ENCODE measurements at places on chromosomes 16 and 17.

DNA sequence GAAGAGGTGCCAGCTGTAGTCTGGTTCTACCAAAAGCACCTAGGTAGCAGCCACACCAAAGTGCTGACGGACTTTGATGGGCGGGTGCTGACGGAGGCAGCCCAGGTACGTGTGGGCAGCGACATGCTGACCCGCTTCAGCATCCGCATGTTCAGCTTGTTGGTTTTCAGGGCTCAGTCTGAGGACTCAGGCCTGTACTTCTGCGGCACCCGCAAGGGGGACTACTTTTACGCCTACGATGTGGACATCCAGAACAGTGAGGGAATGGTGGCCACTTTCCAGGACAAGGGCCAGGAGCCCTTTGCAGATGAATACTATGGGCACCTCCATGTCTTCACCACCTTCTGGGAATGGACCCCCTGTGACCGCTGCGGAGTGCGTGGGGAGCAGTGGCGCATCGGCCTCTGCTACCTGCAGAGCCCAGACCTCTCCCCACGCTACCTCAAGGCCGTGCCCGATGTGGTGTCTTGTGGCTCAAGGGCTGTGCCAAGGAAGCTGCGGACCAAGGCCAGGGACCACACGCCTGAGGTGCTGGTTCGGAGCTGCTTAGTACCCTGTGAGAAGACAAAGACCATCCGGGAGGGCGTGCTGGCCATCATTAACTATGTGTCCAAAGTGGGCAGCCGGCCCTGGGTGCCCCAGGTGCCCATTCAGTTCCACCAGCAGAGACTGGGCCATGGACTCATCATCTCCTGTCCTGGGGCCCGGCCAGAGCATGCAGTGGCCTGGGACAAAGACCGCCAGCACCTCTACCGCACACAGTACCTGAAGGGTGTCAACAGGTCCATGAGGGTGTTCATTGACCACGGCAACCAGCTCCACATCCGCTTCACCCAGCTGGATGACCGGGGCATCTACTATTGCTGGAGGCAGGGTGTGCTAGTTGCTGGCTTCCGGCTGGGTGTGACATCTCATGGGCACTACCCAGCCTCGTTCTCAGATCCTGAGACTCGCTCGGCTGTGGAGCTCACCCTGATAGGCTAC, 5.0 kb upstream of the EFTUD2 start:
- DNase-seq, result no peak

DNA sequence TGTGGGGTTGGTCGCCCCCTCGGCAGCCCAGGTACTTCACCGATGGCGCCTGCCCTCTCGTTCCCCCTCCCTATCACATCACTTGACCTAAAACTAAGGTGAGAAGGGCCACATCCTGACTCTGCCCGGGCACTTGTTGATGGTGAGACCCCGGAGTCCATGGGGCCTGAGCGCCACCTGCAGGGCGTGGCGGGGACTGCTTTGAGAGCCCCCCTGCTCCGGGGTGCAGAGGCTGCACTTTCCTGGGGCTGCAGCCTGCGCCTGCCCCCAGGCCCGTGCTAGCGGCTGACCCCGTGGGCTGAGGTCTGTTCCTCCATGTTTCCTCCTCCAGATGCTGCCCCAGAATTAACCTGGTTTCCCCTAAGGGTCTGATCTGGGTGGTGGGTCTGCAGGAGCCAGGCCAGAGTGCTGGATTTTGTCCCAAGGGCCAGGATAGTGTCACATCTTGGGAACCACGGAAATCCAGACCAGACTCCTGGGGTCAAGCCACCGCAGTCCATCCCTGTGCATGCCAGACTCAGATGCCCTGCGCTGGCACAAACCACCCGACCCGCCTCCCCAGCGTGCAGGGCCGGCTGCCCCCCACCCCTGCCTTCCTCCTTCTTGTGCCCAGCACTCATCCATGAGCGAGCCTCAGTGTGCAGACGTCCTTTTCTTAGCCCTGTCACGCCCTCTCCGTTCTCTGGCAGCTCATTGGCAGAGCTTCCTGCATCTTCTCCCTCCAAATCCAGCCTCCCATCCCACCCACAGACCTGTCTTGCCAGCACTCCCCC, 2.7 kb downstream of the NDUFAF8 start:
- peak; percentile 69 for DNase-seq

GRCh38 chr16:55663765-55664677, 8.2 kb downstream of the SLC6A2 start:
- no peak for DNase-seq

DNA sequence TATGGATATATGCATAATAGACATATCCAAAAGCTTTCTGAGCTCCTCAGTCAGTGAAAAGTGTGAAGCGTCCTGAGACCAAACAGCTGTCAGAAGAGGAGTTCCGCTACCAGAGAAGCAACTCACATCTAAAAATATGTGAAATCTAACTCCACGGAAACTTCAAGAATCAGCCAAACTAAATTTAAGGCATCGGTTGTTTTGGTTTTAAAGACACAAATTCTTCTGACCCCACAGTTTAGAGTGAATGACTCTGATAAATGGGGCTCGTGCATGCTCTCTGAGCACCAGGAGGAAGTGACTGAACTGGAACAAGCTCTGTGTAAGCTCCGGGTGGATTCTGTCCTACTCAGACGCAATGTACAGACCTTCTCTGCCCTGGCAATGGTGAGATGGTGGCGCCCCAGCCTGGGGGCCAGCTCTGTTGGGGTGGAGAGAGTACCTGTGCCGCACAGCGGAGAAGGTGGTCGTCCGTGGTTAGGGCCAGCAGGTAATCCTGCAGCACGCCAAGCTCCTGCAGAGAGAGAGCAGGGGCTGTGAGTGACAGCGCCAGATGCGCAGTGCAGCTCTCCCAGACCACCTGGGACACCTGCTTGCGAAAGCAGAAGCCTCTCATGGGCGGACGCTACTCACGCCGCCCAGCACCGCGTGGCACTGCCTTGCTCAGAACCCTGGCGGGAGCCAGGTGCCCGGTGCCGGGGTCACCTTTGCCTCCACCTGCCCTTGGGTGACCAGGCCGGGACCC, 44.4 kb upstream of the ATP2A3 start:
- DNase-seq, result no peak

- DNase-seq, result no peak
Measured at GRCh38 chr17:75602644-75603043, 15.0 kb downstream of the MYO15B start.

DNA sequence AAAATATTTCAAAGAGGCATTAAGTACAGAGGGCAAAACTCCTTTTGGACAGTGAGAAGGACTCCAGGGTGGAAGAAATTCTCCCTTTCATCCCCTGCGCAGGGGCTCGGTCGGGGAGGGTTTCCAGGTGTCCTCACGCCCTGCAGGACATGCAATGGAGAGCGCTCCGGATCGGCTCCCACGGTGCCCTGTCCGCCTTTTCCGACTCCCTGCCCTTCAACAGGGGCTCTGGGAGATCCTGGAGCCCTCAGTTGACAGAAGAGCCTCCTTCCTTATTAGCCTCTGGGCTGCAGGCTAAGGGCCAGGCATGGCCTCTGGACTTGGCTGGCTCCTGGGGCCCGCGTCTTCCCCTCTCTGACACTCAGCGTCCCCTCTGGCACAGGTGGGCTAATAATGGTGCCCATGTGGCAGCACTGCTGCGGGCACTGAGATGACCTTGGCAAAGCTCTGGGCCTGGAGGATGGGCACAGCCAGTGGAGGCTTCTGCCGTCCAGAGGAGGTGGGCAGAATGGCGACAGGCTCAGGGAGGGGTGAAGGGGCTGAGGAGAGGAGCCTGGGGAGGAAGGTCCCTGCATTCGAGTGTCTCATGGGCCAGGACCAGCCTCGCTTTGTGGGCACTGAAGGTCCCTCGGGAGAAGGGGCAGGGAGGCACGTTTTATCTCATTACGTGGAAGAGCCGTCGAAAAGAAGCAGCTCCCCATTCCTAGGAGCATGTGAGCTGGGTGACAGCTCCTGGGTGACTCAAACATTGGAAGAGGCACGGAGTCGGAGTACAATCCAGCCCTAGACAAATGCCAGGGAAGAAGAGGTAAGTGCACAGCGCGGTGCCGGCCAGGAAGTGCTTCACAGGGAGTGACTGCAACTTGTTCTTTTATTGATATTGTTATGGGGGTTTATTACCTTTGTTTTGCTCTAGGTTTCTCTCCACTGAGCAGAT, 161.7 kb downstream of the IRF8 start:
- DNase-seq, result no peak

DNA sequence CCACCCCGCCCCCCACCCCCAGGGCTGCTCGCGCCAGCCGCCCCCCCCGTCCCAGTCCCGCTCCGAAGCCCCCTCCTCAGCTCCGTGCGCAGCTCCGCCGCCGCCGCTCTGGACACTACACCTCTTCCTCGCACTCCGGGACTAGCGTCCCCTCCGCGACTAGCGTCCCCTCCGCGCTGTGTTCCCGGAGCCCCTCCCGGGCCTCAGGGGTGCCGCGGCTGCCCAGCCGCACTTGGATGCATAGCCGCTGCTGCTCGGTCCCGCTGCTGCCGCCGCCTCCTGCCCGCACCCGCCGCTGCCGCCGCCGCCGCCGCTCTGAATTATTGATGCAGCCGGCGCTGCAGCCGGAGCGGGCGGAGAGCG, at the start of gene CBLN1:
TSS of gene CBLN1 (minus strand) at position 359 of the 363 bp plus-strand sequence. CDS start 373 bp downstream, outside the sequence.
- DNase-seq, result no peak

DNA sequence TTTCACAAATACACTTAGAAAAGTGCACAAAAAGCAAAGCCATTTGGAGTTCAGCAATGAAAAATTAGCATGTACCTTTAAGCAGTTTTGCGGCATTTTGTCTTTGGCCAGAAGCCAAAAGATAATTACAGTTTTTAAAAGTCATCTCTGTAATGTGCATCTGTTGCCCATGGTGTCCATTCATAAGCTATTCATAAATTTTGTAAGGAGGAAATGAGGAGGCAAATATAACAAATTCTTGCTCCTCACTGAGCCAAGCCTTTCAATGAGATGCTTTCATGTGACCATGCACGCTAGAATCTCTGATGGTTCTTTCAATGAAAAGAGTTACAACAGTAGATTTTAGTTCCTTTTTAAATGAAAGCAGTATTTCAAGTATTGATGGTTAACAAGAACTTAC, 247.1 kb upstream of the MON1B start:
- no peak for DNase-seq

- peak; percentile 83 for DNase-seq
Measured at GRCh38 chr17:65027305-65027704, 29.2 kb downstream of the GNA13 start.

GRCh38 chr16:72864130-72864833, 183.6 kb downstream of the ZFHX3 start:
- DNase-seq, result no peak

GRCh38 chr16:29862884-29863668, at the start of gene CDIPT:
Gene CDIPT, minus strand, starts transcription at chr16:29863226. Its CDS starts 369 bp downstream, at chr16:29862857.
- DNase-seq, result peak; percentile 97

- peak; percentile 51 for DNase-seq
Measured at GRCh38 chr16:22300427-22301071, 3.3 kb downstream of the POLR3E start.

DNA sequence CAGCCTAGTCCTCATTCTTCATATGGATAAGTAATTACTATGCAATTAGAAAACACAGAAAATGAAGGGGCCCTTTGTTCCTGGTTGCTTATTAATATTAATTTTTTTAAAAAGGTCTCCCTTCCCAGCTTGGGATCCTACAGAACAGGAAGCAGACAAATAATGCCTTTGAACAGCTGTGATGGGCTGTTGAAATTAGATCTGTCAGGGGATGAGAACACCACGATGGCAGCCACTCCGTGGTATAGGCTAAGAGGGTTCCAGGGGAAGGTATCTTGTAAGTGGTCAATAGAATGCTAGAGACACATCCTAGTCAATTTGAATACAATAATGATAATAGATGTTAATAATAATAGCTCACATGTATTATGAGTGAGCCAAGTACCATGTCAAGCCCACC, 83.1 kb downstream of the CCDC182 start:
- no peak for DNase-seq

DNA sequence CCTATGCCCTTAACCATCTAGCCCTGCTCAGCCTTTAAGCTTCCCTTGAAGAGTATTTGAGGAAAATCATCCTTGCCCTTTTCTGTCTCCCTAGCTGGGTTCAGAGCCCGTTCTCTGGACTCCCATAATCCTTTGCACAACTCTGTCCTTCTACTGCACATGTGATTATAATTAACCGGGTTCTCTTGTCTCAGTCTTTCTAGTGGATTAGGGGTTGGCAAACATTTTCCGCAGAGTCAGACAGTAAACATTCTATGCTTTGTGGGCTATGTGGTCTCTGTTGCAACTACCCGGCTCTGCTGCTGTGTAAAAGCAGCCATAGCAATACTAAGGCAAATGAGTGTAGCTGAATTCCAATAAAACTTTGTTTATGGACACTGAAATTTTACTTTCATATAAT, 80.0 kb downstream of the CDRT15 start:
- no peak for DNase-seq

- peak; percentile 20 for DNase-seq
Measured at GRCh38 chr17:59561042-59561441, 4.4 kb upstream of the DHX40 start.

DNA sequence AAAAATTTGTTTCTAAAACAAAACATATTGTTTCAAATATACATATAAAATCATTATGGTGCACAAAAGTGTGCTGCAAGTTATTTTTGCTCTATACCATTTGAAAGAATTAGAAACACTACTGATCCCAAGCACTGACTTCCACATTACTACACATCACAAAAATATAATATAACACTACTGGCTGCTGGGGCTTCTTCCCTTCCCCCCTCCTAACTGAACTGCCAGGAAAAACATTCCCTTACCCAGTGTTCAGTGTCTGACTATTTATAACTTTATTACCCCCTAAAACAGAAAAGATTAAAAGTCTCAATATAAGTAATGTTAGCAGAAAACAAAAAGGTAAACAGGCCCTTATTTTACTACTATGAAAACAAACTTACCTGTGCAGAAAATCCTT, 36.9 kb downstream of the GPATCH8 start:
- no peak for DNase-seq

DNA sequence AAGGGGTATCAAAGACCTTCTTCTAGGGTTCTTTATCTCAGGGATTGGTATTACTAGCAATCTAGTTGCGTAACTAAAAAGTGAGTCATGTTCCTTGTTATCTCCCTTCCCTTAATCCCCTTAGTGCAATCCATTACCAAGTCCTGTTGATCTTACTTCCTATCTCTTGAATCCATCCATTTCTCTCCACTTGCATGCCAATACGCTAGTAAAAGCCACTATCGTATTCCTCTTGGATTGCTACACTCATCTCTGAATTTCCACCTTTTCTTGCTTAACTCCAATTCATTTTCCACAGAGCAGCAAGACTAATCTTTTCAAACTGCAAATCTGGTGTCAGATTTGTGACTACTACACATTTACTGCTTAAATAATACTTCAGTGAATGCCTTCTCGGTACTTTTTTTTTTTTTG, 1.8 kb upstream of the ADAT1 start:
- no peak for DNase-seq

DNA sequence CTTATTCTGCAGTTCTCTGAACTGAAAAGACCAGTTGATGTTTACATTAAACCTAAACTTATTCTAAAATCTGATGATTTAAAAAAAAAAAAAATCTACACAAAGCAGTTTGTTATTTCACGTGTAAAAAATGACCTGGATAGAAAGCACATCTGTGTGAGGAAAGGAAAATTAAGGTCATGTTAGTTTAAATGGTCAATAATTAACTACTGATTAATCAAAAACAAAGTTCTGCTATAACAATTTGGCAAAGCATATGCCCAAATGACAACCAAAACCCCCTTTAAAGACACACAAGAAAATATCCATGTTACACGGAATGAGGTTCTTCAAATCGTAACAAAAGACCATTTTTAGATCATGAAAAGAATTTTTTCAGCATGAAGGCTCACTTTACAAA, 30.4 kb downstream of the CACNG1 start:
- DNase-seq, result no peak

- peak; percentile 3 for DNase-seq
Measured at GRCh38 chr17:34797720-34798119, 163.5 kb downstream of the CCT6B start.
